ENCODE measurements at places on chromosomes 2 and 18. TPM values are rescaled to one million over a fixed set of nuclear protein-coding genes. Genes with fewer than 3 reads are reported as not detected.
A peak's percentile ranks its signal among the peaks of the same experiment; 100 is the strongest.

DNA sequence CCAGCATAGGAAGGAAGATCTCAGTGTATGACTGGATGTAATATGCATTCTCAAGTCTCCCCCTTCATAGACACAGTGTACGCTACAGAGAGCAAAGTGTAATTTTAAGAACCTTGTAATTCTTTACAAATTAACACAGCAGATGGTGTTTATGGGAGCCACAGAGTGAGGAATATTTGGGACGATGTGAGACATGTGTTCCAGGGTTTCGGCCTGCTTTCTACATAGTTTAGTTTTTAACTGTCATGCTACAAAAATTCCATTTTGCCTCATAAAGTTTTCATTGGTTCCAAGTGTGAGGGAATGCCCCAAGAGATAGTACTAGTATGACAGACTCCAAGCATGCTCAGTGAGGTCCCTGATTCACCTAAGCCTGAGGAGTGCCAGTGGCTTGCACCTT is 76.2 kb upstream of the LRRTM1 start:
- H3K27me3 ChIP-seq, result no peaks in the 10 kb centered on the region
- H3K27ac ChIP-seq, result no peak overlapping the region
- DNase-seq, result no peak
- H3K4me3 ChIP-seq, result no peak overlapping the region
- no peaks in the 10 kb centered on the region for H3K36me3 ChIP-seq
- no peaks in the 10 kb centered on the region for H3K4me1 ChIP-seq

Gene SCYGR4
- not detected for total RNA-seq

DNA sequence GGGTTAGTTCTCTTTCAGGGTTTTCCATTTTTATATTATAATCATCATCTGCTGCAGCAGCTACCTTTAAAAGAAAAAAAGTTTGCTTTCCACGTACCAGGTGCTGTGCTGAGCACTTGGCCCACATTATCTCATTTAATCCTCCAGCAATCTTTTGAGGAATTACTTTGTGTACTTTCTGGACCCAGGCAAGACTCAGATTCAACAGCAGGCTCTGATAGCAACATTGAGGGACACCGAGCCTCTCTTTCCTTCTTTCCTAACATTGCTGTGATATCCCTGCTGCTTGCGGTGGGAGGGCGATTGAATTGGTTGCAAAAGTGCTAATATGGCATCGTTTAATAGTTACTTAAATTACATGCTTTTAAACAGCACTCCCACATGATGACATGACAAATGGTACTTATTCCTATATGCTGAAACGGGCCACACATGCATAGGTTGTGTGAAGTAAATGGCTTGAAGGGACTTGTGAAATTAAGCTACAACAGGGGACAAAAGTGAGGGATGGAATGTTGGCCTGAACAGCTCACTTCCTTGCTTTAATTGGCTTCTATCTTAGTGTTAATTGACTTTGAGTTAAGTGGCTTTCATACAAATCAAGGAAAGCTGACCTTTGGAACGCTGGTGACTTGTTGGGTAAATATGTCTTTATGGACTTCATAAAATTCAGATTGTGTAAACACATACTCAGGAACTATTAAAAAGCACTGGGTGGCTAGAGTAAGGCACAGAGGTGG is 21.2 kb downstream of the SPRED2 start:
- no peak for DNase-seq
- H3K27ac ChIP-seq, result no peak overlapping the region
- H3K27me3 ChIP-seq, result peaks cover 11% of the 10 kb centered on the region
- no peaks in the 10 kb centered on the region for H3K36me3 ChIP-seq
- no peak overlapping the region for H3K4me3 ChIP-seq
- peaks cover 15% of the 10 kb centered on the region for H3K4me1 ChIP-seq

DNA sequence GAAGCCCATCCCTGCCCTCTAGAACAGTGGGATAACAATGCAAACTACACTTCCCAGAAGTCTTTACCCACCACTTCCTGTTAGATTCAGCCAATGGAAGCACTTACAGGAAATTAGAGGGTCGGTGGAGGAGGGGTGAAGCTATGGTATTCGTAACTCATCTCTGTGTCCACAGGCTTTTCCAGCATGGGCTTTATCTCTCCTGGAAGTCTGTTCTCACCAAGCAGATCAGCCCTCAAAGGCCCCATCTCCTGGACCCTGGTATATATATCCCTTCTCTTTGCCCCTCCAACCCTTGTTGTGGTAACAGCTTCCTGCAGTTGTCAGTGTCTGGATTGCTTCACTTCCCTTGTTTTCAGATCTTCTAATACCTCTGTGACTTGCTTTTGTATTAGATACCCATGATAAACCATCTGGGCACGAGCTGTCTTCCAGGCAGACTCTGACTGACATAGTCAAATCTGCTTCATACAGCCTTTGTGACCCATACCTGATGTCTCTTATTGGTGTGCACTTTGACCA is 475.0 kb upstream of the POU3F3 start:
- H3K27me3 ChIP-seq, result no peaks in the 10 kb centered on the region
- H3K27ac ChIP-seq, result peak overlapping the region; percentile 73
- DNase-seq, result no peak
- H3K4me1 ChIP-seq, result peaks cover 14% of the 10 kb centered on the region
- H3K36me3 ChIP-seq, result no peaks in the 10 kb centered on the region

Gene DSG2
- total RNA-seq, result 3.1 TPM

Gene CRIM1
- 3.3 TPM for total RNA-seq

- no peaks in the 10 kb centered on the region for H3K36me3 ChIP-seq
- no peaks in the 10 kb centered on the region for H3K27me3 ChIP-seq
- H3K4me1 ChIP-seq, result peaks cover 69% of the 10 kb centered on the region
- no peak for DNase-seq
- no peak overlapping the region for H3K27ac ChIP-seq
Observed at GRCh38 chr2:101751276-101751815, 53.8 kb downstream of the MAP4K4 start.

Gene INO80C
- total RNA-seq, result 22.7 TPM

DNA sequence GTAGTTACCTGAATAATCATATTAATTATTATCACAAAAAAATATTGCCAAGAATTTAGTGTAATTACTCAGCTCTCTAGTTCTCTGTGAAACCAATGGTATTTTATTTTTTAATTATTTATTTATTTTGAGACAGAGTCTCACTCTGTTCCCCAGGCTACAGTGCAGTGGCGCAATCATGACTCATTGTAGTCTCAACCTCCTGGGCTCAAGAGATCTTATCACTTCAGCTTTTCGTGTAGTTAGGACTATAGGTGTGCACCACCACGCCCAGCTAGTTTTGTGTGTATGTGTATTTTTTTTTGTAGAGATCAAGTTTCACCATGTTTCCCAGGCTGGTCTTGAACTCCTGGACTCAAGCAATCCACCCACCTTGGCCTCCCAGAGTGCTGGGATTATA is 440.4 kb upstream of the CDH20 start:
- H3K36me3 ChIP-seq, result no peaks in the 10 kb centered on the region
- H3K27me3 ChIP-seq, result no peaks in the 10 kb centered on the region
- no peak overlapping the region for H3K27ac ChIP-seq
- no peak overlapping the region for H3K4me3 ChIP-seq
- H3K4me1 ChIP-seq, result no peaks in the 10 kb centered on the region
- DNase-seq, result no peak

GRCh38 chr2:57407772-57408201 is 638.8 kb upstream of the VRK2 start:
- no peaks in the 10 kb centered on the region for H3K27me3 ChIP-seq
- H3K27ac ChIP-seq, result no peak overlapping the region
- H3K4me3 ChIP-seq, result no peak overlapping the region
- H3K36me3 ChIP-seq, result no peaks in the 10 kb centered on the region

- DNase-seq, result no peak
- peaks cover 15% of the 10 kb centered on the region for H3K4me1 ChIP-seq
- no peaks in the 10 kb centered on the region for H3K27me3 ChIP-seq
- H3K27ac ChIP-seq, result no peak overlapping the region
- no peak overlapping the region for H3K4me3 ChIP-seq
Observed at GRCh38 chr2:207983641-207984042, 41.7 kb downstream of the PLEKHM3 start.

DNA sequence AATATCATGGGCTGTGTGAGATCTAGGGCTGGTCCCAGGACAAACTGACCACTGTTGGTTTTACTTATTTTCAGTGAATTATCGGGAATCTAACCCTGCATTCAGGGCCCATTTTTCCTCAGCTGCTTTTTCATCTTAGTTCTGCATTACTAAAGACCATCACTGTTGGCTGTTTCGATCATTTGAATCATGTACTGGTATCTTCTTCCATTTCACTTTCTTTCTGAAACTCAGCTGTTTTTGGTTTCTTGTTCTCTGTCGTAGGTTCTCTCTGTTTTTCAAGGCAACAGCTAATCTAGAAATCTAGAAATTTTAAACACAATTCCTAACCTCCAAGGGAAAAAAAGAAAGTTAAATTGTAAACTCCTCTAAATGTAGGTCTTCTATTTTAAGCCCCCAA is 159.9 kb upstream of the SESTD1 start:
- no peaks in the 10 kb centered on the region for H3K4me1 ChIP-seq
- peaks cover 31% of the 10 kb centered on the region for H3K27me3 ChIP-seq
- no peak overlapping the region for H3K27ac ChIP-seq
- no peak for DNase-seq

DNA sequence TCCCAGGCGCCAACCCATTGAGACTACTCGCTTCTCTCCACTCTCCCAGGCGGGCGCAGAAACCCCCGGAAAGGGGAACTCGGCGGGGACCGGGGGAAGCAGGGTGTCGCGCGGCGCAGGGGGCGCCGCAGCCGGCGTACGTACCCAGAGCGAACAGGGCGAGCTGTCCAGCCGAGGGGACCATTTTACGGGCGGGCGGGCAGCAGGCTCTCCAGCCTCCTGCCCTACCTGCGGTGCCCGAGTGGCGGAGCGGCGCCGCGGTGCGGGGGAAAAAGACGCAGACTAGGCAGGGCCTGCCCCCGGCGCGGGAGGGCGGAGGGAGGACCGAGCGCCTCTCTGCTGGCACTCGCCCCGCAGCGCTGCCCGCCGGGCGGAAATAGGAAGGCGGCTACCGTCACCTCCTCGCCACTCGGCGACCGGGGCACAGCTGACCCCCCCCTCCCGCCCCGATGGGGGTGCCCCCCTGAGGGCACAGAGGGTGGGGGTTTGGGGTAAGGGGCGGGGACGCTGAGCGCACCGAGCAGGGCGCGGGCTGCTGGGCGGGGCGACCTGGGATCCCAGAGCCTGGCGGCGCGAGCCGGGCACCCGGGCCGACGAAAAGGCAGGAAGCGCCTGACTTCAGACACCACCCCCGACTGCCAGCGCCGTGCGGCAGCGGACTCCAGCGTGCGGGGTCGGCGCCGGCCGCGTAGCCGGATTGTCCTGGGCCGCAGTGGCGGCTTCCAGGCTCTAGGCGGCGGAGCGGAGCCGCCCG is at the start of gene TGFA:
Gene TGFA (minus strand): TSS at position 243 of the 754 bp plus-strand sequence. CDS start 59 bp downstream, at position 184.
- no peaks in the 10 kb centered on the region for H3K36me3 ChIP-seq
- H3K27me3 ChIP-seq, result peaks cover 31% of the 10 kb centered on the region
- DNase-seq, result peak; percentile 84
- peaks cover 28% of the 10 kb centered on the region for H3K4me1 ChIP-seq

Gene TFCP2L1
- total RNA-seq, result 0.10 TPM

GRCh38 chr18:27894746-27895145 is 282.2 kb downstream of the CDH2 start:
- no peak overlapping the region for H3K27ac ChIP-seq
- no peak overlapping the region for H3K4me3 ChIP-seq
- H3K4me1 ChIP-seq, result no peaks in the 10 kb centered on the region
- H3K27me3 ChIP-seq, result no peaks in the 10 kb centered on the region
- peaks cover 3% of the 10 kb centered on the region for H3K36me3 ChIP-seq

DNA sequence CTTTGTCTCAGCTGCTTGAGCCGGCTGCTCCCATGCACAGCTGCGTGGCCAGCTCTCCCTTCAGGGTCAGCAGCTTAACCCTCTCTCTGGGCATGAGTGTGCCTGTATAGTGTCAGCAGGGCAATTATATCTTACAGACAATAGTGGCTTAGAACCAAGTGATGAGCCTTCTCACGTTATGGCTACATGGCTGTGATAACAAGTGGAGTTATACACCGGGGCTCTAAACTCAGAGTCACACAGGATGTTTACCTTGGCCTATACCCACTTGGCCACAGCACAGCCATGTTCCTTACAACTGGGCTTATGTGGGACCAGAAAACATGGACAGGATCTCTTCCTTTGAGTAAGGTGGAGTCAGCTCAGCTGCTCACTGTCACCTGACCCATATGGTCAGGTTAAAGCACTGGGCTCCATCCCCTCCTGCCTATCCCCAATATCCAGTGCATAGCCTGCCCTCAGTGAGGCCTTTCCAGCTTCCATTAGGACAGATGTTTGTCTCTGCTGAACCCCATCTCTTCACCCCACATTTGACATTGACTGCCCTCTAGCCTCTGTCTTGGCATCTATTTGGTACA is 294.2 kb upstream of the NCKAP5 start:
- H3K27me3 ChIP-seq, result peaks cover 16% of the 10 kb centered on the region
- H3K36me3 ChIP-seq, result no peaks in the 10 kb centered on the region
- no peaks in the 10 kb centered on the region for H3K4me1 ChIP-seq
- no peak overlapping the region for H3K27ac ChIP-seq
- no peak overlapping the region for H3K4me3 ChIP-seq

DNA sequence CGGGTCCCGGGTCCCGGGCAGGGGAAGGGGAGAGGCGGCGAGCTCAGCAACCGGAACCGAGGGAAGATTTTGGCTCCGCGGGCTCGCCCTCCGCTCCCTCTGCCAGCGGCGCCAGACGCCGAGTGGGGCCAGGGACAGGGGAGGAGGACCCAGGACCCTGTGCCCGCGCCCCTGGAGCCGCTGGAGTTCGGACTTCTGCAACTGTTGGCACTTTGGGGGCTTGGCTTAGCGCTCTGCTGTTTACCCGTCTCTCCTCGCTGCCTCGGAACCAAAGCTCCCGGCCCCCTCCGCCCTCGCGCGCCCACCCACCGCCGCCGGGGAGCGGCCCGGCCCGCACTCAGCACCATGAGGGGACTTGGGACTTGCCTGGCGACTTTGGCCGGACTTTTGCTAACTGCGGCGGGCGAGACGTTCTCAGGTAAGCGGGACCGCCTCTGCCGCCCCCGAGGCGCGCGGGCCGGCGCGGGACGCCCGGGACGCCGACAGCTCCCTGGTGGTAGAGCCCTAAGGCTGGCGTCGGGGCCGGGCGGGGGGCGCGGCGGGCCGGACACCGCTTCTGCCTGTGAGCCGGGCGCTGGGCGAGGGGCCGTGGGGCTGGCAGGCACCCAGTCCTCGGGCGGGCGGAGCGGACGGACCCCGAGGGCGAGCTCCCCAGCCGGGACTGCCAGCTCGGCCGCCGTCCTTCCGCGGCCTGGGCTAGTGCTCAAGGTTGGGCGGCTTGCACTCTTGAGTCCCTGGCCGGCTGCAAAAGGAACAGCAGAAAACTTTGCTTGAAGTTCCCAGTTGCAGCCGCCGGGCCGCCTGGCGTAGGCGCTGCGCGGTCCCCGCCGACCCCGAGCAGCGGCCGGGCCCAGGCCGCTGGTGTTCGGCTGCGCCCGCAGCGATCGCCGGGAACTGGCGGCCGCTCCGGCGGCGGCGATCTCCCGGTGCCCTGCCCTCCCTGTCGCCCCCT is 634 bp downstream of the PTPRM start:
- peaks cover 3% of the 10 kb centered on the region for H3K36me3 ChIP-seq
- H3K27ac ChIP-seq, result no peak overlapping the region
- H3K4me3 ChIP-seq, result no peak overlapping the region
- peak; percentile 19 for DNase-seq
- peaks cover 52% of the 10 kb centered on the region for H3K27me3 ChIP-seq
- peaks cover 4% of the 10 kb centered on the region for H3K4me1 ChIP-seq

GRCh38 chr2:217951521-217952247 is 51.1 kb downstream of the TNS1 start:
- no peak overlapping the region for H3K27ac ChIP-seq
- H3K36me3 ChIP-seq, result no peaks in the 10 kb centered on the region
- no peak for DNase-seq

Data from activated T-cell treated with anti-CD3 and anti-CD28 coated beads, Interleukin-2, amount 50 U/mL, for 72 hours (primary cell).